ENCODE measurements at places on chromosomes 11 and 22. TPM values are rescaled to one million over a fixed set of nuclear protein-coding genes. Genes with fewer than 3 reads are reported as not detected.

The NXPE4 gene
- not detected for total RNA-seq

The GGTLC2 gene
- total RNA-seq, result not detected

The SLN gene
- not detected for total RNA-seq

The ZP1 gene
- 0.17 TPM for total RNA-seq

The CAPRIN1 gene
- 206 TPM for total RNA-seq

The ADM2 gene
- 2.3 TPM for total RNA-seq

The CEND1 gene
- 2.8 TPM for total RNA-seq

The PPFIBP2 gene
- total RNA-seq, result 17.6 TPM

The ARHGAP8 gene
- not detected for total RNA-seq

The GLYAT gene
- total RNA-seq, result not detected

The H19 gene
- total RNA-seq, result 2.9 TPM

The MMP11 gene
- 3.1 TPM for total RNA-seq

The MSANTD2 gene
- total RNA-seq, result 9.3 TPM

The GPR83 gene
- total RNA-seq, result under 0.01 TPM

The PLET1 gene
- not detected for total RNA-seq

The SLC39A13 gene
- total RNA-seq, result 84.9 TPM

The POU2AF1 gene
- total RNA-seq, result not detected

The CCDC179 gene
- not detected for total RNA-seq

Data from smooth muscle cell of trachea (primary cell).